ENCODE measurements at places on chromosomes 3 and 15.

- DNase-seq, result no peak
Observed at GRCh38 chr15:84795186-84795585, 22.0 kb upstream of the ALPK3 start.

- DNase-seq, result no peak
Observed at GRCh38 chr15:82398785-82399184, 30.8 kb upstream of the GOLGA6L9 start.

GRCh38 chr3:16104156-16104555, 70.3 kb upstream of the GALNT15 start:
- no peak for DNase-seq

DNA sequence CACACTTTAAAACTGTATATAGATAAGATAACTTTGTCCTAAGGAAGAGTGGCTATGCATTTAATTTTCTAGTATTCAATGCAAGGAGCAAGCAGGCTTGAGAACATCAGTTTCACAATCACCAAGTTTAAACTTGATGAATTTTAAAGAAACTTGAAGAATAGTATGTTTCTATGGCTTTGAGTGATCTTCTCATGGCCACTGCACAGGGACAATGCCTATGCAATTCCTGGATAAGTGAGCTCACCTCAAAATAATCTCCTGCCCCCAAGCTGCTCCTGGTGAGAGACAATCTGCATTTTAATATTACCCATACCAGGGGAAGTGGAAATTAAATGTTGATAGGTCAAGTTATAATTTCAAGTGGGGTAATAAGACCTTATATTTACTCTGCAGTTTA, 376.6 kb upstream of the CBLB start:
- no peak for DNase-seq

GRCh38 chr15:22893081-22893480, 54.6 kb downstream of the NIPA2 start:
- DNase-seq, result no peak

DNA sequence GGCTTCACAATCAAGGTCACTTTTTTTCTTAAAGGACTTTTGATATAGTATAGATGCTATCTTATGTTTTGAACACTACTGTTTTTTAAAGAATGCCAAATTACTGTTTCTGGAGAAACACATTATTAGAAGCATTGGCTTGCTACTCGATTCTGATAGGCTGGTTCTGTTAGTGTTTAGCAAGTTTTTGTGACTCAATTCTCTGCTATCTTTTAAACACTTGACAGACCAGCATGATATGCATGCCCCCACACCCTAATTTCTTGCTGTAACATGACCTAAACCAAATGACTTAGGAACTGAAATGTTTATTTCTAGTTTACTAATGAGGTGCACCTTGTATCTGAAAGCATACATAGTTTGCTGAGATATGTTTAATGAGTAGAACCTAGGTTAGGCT, 5.5 kb upstream of the IL20RB start:
- no peak for DNase-seq

DNA sequence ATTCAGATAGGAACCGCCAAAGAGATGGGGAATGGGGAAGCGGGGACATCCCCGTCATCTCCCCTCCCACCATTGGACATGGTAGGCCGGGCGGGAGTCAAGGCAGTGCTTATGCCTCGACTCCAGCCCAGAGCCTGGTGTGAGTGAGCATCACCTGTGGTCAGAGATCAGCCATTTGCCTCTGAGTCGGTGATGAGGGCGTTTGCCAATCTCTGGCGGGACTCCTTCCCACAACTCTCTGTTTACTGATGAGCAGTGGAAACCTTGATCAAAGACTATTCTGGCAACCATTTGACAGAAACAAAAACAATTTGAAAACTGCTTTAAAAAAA, 63.9 kb upstream of the HES1 start:
- no peak for DNase-seq

DNA sequence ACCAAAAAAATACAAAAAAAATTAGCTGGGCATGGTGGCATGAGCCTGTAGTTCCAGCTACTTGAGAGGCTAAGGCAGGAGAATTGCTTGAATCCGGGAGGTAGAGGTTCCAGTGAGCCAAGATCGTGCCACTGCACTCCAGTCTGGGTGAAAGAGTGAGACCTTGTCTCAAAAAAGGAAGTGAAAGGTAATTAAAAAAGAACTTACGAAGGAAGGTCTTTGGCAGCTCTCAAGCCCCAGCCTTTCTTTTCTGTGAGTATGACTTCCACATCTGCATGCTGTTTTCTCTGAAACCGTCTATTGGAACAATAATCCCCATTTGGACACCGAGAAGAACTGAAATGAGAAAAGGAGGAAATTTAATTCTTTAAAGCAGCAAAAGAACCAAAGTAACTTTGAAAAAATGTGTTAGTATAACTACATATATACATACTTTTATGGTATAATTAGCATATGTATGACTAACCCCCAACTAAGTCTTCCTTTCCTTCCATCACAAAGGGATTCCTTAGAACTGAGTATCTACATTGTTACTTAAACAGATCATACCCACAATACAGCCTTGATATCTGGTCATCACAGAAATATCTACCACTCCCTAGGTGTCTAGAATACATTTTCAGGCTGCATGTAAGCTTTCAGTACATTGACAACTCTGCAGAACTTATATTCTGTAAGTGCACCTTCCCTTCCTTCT, 50.1 kb downstream of the SETD2 start:
- no peak for DNase-seq

DNA sequence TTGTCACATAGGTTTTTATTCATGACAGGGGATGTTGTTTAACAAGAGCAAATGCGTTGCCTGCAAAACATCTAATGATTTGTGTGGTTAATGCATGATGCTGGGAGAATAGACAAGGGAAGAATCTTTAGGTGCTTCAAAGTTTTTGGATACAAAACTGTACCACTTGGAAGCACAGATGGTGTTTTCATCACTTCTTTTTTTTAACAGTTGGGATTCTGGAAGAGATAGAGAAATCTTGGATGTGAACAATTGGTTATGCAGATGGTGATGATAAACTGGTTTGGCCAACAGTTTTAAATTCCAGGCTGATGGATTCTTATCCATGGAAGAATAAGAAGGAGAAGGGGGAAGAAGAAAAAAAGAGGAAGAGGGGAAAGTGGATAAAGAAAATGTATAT, 379.4 kb downstream of the KCNH8 start:
- no peak for DNase-seq

DNA sequence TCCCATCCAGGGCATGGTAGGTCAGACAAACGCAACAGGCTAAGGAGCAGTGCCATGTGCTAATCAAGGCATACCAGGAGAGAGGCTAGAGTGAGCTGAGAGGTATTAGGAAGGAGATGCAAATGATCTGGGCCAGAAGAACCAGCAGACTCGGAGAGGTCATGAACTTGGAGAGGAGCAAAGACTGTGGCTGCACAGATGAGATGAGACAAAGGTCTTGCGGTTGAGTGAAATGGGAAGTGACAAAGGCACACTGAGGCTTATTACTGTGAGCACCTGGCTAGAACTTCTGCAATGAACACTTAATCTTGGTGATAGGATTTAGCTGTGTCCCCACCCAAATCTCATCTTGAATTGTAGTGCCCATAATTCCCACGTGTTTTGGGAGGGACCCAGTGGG, 380.2 kb downstream of the ULK4 start:
- no peak for DNase-seq

- no peak for DNase-seq
Observed at GRCh38 chr3:58287354-58287753, 18.7 kb upstream of the RPP14 start.

DNA sequence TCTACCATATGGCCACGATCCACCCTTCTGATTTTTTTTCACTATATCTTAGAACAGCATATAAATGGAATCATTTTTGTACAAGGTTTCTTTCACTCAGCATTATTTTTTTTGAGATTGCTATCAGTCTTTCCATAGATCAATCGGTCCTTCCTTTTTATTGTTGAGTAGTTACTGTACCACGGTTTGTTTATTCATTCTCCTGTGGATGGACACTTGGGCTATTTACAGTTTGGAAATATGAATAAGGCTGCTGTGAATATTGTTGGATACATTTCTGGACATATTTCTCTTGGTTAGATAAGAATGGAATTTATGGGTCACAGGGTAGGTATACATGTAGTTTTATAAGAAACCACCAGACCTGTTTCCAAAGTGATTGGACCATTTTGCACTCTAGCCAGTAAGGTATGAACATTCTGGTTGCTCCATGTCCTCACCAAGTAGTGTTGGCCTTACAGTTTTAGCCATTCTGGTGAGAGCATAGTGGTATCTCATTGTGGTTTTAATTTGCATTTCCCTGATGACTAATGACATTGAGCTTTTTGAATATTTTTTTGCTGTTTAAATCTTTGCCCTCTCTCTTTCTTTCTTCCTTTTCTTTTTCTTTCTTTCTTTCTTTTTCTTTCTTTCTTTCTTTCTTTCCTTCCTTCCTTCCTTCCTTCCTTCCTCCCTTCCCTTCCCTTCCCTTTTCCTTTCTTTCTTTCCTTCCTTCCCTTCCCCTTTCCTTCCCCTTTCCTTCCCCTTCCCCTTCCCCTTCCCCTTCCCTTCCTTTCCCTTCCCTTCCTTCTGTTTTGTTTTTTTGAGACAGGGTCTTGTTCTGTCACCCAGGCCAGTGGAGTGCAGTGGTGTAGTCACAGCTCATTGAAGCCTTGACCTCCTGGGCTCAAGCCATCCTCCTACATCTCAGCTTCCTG, 49.2 kb downstream of the LRRK1 start:
- DNase-seq, result no peak

DNA sequence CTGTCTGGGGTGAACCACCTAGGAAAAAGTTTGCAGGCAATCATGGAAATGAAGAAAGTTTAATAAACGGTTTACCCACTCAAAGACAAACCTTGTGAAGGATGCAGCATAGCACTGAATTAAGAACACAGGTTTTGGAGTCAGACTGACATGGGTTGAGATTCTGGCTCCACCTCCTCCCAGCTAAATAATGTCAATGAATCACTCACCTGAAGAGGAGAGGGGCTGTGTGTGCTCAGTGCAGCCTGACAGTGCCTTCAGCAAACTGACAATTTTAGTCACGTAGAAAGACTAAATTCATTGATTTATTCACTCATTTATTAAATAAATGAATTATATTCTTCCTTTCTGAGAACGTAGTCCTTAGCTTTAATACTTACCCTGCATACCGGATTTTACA, 18.9 kb downstream of the NR1I2 start:
- no peak for DNase-seq

- no peak for DNase-seq
Observed at GRCh38 chr15:79522656-79523055, 90.5 kb downstream of the MINAR1 start.

DNA sequence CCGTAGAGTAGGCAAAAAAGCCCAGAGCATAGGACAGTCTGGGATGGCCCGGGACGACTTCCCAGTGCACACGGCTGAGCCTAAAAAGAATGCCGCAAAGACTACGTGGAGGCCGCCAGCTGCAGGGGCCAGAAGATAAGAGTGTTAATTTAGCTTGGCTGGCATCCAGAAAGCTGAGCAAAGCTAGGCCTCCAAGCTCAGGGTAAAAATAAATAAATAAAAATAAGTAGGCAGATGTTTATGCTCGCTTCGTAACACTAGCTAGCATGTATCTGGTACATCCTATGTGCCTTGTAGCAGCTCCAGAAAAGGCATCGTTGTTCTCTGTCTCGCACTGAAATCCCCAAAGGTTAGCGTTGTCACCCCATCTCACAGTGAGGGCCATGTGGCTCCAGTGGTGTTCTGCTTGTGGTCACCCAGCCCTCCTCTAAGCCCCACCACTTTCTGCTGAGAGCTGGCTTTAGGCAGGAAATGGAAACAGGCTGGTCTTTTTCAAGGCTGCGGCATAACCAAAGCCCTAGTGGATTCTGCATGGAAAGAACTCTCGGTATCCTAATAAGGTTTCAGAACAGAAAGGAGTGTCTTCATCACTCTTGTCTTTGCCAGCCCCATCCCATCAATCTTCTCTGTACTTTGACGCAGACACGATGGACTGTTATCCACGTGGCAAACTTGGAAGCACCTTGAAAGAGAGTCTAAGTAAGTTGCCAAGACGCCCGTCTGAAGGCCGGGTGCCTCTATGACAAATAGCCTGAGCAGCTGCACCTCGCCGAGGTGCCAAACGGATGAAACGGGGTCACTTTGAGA, 58.1 kb upstream of the MEF2A start:
- peak; percentile 75 for DNase-seq

DNA sequence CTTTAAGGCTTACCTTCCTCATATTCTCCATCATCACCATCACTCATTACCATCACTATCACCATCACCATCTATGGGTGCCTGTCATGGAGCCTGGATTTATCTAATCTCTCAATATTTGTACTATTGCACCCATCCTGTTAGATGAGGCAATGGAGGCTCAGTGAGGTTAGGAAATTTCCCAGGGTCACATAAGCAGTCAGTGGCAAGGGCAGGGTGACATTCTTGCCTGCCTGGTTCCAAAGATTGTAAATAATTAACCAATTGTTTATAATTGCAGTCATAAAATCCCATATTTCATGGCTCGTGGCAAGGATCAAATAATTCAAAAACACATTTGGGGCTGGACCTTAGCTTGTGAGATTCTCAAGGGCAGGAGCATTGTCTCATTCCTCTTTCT, 55.2 kb downstream of the MGLL start:
- DNase-seq, result no peak

- peak; percentile 37 for DNase-seq
Observed at GRCh38 chr3:185976977-185977678, 39.3 kb upstream of the TRA2B start.

- no peak for DNase-seq
Observed at GRCh38 chr15:89472785-89473256, 23.6 kb downstream of the RHCG start.

Data from uterus (tissue), 4 donors.